ENCODE measurements at places on chromosomes 7 and 10.

DNA sequence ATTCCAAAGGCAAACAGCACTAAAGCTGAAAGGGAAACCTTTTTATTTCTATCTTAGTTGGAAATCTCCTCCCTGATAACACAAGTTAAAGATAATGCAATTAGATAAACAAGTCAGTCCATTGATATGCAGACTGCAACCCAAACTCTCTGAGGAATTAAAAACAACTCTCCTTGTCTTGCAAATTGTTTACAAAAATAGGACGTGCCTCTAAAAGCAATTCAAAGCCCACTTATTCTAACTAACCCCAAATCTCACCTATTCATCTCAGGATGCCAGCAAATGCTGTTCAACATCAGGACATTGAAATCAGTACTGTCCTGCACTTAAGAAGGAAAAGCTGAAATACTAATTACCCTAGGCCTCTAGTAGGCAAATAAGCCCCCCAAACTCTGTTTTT, 12.8 kb downstream of the SHTN1 start:
- H3K4me1 ChIP-seq = peaks cover 2% of the 10 kb centered on the region
- no peak overlapping the region for H3K4me3 ChIP-seq
- H3K36me3 ChIP-seq = no peaks in the 10 kb centered on the region
- H3K27me3 ChIP-seq = no peaks in the 10 kb centered on the region
- no peak overlapping the region for H3K27ac ChIP-seq

GRCh38 chr7:114857605-114858004, 64.3 kb upstream of the MDFIC start:
- no peaks in the 10 kb centered on the region for H3K36me3 ChIP-seq
- no peak overlapping the region for H3K4me3 ChIP-seq
- H3K27me3 ChIP-seq = no peaks in the 10 kb centered on the region
- DNase-seq = no peak
- H3K4me1 ChIP-seq = no peaks in the 10 kb centered on the region

DNA sequence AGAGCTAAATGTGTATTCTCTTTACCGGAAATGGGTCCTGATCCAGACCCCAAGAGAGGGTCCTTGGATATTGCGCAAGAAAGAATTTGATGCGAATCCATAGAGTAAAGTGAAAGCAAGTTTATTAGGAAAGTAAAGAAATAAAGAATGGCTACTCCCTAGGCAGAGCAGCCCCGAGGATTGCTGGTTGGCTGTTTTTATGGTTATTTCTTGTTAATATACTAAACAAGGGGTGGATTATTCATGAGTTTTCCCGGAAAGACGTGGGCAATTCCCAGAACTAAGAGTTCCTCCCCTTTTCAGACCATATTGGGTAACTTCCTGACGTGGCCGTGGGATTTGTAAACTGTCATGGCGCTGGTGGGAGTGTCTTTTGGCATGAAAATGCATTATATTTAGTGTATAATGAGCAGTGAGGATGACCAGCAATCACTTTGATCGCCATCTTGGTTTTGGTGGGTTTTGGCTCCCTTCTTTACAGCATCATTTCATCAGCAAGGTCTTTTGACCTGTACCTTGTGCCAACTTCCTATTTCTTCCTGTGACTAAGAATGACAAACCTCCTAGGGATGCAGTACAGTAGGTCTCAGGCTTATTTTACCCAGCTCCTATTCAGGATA, 60.4 kb downstream of the ARL4A start:
- no peak overlapping the region for H3K4me3 ChIP-seq
- no peak for DNase-seq
- H3K27ac ChIP-seq = no peak overlapping the region
- H3K27me3 ChIP-seq = no peaks in the 10 kb centered on the region

GRCh38 chr7:103576641-103577040, 130.6 kb upstream of the SLC26A5 start:
- no peak for DNase-seq
- no peaks in the 10 kb centered on the region for H3K27me3 ChIP-seq
- no peak overlapping the region for H3K27ac ChIP-seq
- no peaks in the 10 kb centered on the region for H3K36me3 ChIP-seq

DNA sequence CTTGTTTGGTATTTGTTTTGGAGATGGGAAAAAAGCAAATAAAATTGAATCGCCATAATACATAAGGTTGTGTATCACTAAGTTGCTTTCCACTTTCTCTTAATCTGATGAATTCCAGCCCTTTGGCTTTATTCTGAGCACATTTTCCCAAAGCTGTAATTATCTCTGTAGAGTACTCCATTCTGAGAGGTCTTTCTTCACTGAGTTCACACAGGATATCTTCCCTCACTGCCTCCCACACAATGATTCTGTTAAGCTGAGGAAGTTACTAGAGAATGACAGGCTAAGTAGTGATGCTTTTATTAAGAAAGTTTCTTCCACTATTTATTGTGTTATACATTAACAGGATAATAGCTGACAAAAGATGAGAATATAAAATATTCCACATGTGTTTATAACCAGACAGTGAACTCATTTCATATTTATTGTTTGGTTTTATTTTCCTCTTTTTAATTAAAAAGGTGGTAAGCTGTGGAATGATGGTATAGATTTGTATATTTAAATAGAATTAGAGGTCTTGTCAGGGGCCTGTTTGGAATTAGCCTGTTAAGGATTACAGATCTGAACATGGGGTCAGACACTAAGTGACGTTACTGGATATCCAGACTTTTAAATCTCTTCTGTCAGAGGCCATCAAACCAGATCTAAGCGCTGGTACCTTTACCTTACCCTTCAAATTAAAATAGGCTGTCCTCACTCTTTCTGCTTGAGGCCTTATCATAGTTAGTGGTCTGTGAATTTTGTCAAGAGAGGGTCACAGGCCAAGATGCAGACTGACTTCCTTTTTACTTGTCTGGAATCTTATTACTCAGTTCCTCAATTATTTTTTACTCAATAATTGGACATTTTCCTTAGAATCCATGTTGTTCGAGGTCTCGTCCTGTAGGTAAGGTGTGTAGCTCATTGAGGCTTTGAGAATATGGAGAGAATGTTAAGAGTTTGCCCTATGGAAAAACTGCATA, 8.4 kb downstream of the PLXDC2 start:
- no peaks in the 10 kb centered on the region for H3K27me3 ChIP-seq
- H3K4me1 ChIP-seq = no peaks in the 10 kb centered on the region
- no peak overlapping the region for H3K27ac ChIP-seq

GRCh38 chr7:20079080-20079479, 138.1 kb downstream of the MACC1 start:
- no peaks in the 10 kb centered on the region for H3K4me1 ChIP-seq
- H3K27ac ChIP-seq = no peak overlapping the region
- DNase-seq = no peak
- H3K36me3 ChIP-seq = no peaks in the 10 kb centered on the region

GRCh38 chr7:142854372-142855113, at the start of gene EPHB6:
EPHB6 (plus strand) TSS chr7:142855076; CDS start chr7:142863228, 8,152 bp downstream.
- H3K4me1 ChIP-seq = no peaks in the 10 kb centered on the region
- H3K27ac ChIP-seq = peak within 1 kb of the TSS; percentile 25
- no peaks in the 10 kb centered on the region for H3K36me3 ChIP-seq
- H3K4me3 ChIP-seq = peak within 1 kb of the TSS; percentile 65

DNA sequence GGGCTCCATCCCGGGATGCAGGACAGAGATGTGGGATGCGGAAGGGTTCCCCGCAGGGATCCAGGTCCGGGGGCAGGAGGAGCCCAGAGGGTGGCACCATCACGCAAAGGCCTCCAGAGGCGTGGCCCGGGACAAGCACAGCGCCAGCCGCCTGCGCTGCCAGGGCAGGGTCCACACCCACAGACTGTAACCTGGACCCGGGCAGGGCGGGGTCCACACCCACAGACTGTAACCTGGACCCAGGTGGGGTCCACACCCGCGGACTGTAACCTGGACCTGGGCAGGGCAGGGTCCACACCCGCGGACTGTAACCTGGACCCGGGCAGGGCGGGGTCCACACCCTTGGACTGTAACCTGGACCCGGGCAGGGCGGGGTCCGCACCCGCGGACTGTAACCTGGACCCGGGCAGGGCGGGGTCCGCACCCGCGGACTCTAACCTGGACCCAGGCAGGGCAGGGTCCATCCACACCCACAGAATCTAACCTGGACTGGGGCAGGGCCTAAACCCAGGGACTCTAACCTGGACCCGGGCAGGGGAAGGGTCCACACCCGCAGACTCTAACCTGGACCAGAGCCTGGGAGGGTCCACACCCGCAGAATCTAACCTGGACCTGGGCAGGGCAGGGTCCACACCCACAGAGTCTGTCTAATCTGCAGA, 37.5 kb upstream of the SUN1 start:
- H3K4me1 ChIP-seq = no peaks in the 10 kb centered on the region
- no peaks in the 10 kb centered on the region for H3K27me3 ChIP-seq
- H3K27ac ChIP-seq = peak overlapping the region; percentile 58

DNA sequence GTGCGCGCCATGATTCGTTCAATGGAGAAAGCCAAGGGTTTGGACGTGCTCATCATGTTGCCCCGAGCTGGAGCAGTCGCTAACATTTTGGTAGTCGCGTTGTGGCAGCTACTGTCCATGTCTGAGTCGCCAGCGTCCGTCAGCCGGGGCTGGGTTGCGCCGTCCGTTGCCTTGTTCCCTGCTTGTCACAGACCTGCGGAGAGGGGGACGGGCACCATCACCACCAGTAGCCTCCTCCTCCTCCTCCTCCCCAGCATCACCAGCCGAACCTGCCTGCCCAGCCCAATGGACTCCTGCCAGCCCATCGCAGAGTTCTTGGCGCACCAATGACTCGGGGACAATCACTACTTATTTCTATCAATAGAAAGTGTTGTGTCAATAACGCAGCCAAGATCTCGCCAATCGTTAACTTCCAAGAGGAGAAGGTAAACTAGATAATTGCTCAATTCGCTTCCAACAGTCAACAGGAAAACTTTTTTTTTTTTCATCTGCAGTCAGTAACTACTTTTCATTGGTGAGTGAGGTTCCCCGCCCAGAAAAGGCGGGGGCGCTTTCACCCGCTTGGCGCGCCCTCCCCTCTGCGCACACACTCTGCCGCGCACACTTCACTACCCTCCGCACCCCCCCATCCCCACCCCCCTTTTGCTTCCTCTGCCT, at the start of gene FEZF1:
FEZF1 (minus strand) TSS at position 432 of the 657 bp plus-strand sequence; CDS start at position 119, 313 bp downstream.
- no peak within 1 kb of the TSS for H3K27ac ChIP-seq
- no peak within 1 kb of the TSS for H3K4me3 ChIP-seq
- H3K4me1 ChIP-seq = peaks cover 5% of the 10 kb centered on the region
- peak; percentile 31 for DNase-seq
- peaks cover 65% of the 10 kb centered on the region for H3K27me3 ChIP-seq

DNA sequence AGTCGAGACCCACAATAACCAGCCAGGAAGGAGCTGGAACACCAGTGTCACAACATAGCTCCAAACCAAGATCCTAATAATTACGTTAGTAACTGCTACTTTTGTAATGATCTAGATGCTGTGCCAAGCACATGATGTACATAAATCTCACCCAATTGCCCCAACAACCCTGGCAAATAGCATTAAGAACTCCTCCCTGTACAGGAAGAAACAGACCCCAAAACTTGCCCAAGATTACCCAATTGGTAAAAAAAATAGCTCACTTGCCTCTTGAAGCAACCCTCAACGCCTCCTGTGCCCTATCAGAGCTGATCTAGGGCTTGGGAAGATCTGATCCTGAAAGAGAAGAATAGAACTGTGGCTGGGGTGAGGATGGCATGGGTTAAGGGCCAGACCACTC, 628.7 kb upstream of the AUTS2 start:
- no peak overlapping the region for H3K27ac ChIP-seq
- H3K36me3 ChIP-seq = no peaks in the 10 kb centered on the region
- DNase-seq = no peak
- no peak overlapping the region for H3K4me3 ChIP-seq
- no peaks in the 10 kb centered on the region for H3K27me3 ChIP-seq
- H3K4me1 ChIP-seq = no peaks in the 10 kb centered on the region

- no peak overlapping the region for H3K4me3 ChIP-seq
- H3K36me3 ChIP-seq = no peaks in the 10 kb centered on the region
- H3K27ac ChIP-seq = no peak overlapping the region
Measured at GRCh38 chr7:46513447-46513848, 592.4 kb upstream of the IGFBP3 start.

DNA sequence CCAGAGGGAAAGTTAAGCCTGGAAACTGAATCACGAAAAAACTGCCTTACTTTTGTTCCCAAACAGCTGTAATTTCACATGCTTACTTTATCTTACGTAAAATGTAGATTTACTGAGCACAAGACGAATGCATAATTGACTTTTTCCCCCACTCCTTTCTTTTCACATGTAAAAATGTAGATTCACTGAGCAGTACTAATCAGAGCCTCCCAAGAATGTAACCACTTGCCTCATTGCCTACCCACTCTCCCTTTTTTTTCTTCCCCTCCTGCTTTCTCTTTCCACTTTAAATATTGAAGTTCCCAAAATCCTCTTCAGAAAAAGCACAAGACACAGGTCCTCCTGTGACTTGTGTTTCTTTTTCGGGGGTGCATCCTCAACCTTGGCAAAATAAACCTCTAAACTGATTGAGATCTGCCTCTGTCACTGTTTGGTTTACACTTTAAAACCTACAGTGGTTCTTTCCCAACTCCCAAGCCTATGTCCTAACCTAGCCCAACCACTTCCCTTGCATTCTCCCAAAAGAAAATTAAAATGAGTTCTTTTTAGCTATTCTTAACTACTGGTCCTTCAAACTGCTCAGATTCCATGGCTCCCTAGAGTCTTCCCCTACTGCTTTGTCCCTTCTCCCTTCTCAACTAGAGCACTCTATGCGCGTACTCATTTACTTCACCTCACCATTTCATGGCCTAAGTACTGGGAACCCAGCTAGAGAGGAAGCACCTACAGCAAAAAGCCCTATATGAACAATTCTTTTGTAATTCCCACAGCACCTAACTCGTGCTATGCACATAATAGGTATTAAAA, 236.6 kb upstream of the MKLN1 start:
- peaks cover 2% of the 10 kb centered on the region for H3K4me1 ChIP-seq
- no peaks in the 10 kb centered on the region for H3K36me3 ChIP-seq
- no peak for DNase-seq
- no peak overlapping the region for H3K27ac ChIP-seq

DNA sequence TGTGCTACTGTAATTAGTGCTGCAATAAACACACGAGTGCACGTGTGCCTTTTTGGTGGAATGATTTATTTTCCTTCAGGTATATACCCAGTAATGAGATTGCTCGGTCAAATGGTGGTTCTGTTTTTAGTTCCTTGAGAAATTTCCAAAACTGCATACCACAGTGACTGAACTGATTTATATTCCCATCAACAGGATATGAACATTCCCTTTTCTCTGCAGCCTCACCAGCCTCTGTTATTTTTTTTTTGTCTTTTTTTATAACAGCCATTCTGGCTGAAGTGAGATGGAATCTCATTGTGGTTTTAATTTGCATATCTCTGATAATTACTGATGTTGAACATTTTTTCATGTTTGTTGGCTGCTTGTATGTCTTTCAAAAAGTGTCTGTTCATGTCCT, 922.9 kb upstream of the LRRN3 start:
- no peaks in the 10 kb centered on the region for H3K36me3 ChIP-seq
- H3K4me1 ChIP-seq = peaks cover 19% of the 10 kb centered on the region
- H3K27ac ChIP-seq = no peak overlapping the region
- H3K4me3 ChIP-seq = no peak overlapping the region
- no peaks in the 10 kb centered on the region for H3K27me3 ChIP-seq
- no peak for DNase-seq

GRCh38 chr7:87876869-87877234, 559 bp downstream of the DBF4 start:
- peak overlapping the region; percentile 86 for H3K4me3 ChIP-seq
- peak overlapping the region; percentile 99 for H3K27ac ChIP-seq
- peak; percentile 66 for DNase-seq

Data from small intestine (tissue), 16 donors.